ENCODE measurements at places on chromosomes 13 and 19. TPM values are rescaled to one million over a fixed set of nuclear protein-coding genes. Genes with fewer than 3 reads are reported as not detected.

The PLIN4 gene
- total RNA-seq, result 0.06 TPM

The ELAVL3 gene
- total RNA-seq, result not detected

The LCP1 gene
- total RNA-seq, result 1,009 TPM

The DMPK gene
- total RNA-seq, result 32.2 TPM

The KCNRG gene
- total RNA-seq, result 0.22 TPM

The TBXA2R gene
- total RNA-seq, result 2.1 TPM

The PRODH2 gene
- not detected for total RNA-seq

The LRRC63 gene
- total RNA-seq, result 1.5 TPM

The ALG11 gene
- 30.5 TPM for total RNA-seq

The NLRP7 gene
- total RNA-seq, result not detected

The SYCN gene
- not detected for total RNA-seq

The FGF21 gene
- total RNA-seq, result not detected

The RASIP1 gene
- total RNA-seq, result not detected

The PAN3 gene
- total RNA-seq, result 51.4 TPM

The GSX1 gene
- total RNA-seq, result not detected

The ATP7B gene
- 0.64 TPM for total RNA-seq
